ENCODE measurements at places on chromosomes 12 and 14.

GRCh38 chr12:120139958-120140357 lies 23.4 kb upstream of the RAB35 start:
- DNase-seq = no peak

DNA sequence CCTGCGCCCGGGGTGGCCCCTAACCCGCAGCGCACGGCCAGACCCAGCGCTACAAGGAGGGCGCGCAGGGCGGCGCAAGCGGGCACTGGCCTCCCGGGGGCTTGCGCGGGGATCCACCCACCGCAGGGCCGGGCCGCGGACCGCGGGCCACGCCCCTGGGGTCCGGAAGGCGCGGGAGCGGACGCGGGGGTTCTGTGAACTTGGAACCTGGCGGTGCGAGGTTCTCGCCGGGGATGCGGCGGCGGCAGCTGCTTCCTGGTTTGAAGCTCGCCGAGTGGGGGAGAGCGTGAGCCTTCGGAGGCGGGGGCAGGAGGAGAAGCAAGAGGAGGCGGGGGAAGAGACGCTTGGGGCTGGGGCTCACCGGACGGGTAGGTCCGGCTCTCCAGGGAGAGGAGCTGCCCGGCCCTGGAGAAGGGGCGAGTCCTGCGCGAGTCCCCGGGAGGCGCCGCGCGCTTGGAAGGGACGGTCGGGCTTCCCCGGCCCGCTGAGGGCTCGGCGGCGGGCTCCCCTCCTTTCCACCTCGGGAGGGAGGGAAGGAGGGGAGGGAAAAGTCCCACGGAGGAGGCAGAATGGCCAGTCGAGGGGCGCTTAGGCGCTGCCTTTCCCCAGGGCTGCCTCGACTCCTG lies at the start of gene PRKCH:
Gene PRKCH, plus strand, starts transcription at position 195 of the 626 bp plus-strand sequence. CDS start 523 bp downstream, outside the sequence.
- DNase-seq = peak; percentile 74

- DNase-seq = no peak
Observed at GRCh38 chr14:21923820-21924219, 250.2 kb upstream of the OR4E1 start.

DNA sequence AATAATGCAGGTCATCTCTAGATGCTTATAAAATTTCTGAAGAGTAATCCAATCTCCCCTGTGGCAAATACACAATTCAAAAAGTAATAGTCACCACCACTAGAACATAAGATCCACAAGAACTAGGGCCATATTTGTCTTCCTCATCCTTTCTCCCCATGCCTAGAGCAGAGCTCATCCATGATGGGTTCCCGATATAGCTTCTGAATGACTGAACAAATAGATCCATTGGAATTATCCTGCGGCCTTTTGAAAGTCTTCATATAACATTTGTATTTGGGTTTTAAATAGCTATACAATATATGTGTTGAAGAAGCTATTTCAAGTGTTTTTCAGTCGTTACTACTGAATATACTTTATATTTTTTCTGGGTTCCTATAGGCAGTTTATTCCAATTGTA lies 5.7 kb downstream of the DCN start:
- no peak for DNase-seq

GRCh38 chr12:59055204-59055860 lies 135.0 kb upstream of the LRIG3 start:
- no peak for DNase-seq

GRCh38 chr14:66601932-66602578 lies 94.1 kb downstream of the GPHN start:
- no peak for DNase-seq

GRCh38 chr12:3122841-3123678 lies 45.9 kb downstream of the TSPAN9 start:
- DNase-seq = no peak

- no peak for DNase-seq
Observed at GRCh38 chr12:84124211-84124610, 788.4 kb downstream of the SLC6A15 start.

- no peak for DNase-seq
Observed at GRCh38 chr12:105358789-105359188, 28.3 kb downstream of the C12orf75 start.

GRCh38 chr12:26668230-26668629 lies 164.8 kb downstream of the ITPR2 start:
- DNase-seq = no peak

- DNase-seq = no peak
Observed at GRCh38 chr12:14545144-14546124, 22.2 kb downstream of the PLBD1 start.

- no peak for DNase-seq
Observed at GRCh38 chr14:61575551-61576150, 119.7 kb upstream of the HIF1A start.

GRCh38 chr12:106269150-106269771 lies 21.4 kb upstream of the CKAP4 start:
- no peak for DNase-seq

DNA sequence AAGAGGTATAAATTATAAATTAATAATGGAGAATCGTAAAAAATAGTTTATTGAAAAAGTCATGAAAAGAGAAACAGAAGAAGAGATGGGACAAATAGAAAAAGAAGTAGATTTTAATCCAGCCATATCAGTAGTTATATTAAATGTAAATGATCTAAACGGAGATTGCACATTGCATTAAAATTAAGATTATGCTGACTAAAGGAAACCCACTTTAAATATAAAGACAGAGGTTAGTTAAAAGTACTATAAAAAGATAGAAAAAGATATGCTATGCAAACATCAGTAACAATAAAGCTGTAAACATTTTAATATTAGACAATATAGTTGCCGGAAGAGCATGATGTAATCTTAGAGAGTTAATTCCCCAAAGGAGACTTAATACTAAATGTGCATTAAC lies 5.4 kb upstream of the MBIP start:
- no peak for DNase-seq

DNA sequence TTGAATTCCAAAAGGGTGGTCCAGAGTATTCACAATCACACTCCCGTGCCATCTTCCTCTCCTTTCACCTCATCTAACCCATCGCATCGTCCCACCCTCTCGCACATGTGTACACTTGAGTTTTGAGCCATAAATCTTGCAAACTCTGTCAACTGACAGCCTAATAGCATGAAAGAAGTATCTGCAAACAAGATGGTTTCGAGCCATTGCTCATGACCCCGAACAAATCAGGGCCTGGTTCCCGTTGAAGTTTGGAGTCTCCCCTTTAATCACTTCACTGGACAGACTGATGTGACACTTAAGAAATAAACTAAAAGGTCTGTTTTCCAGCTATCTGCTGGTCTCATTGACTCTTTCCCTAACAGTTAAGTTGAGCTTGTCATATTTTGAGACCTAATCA lies 223.6 kb upstream of the SOX5 start:
- DNase-seq = no peak

GRCh38 chr14:37565550-37565949 lies 29.5 kb downstream of the FOXA1 start:
- DNase-seq = no peak

GRCh38 chr14:39173198-39173597 lies 1.9 kb upstream of the PNN start:
- no peak for DNase-seq

GRCh38 chr14:34173916-34174315 lies 223.0 kb upstream of the EGLN3 start:
- DNase-seq = no peak

DNA sequence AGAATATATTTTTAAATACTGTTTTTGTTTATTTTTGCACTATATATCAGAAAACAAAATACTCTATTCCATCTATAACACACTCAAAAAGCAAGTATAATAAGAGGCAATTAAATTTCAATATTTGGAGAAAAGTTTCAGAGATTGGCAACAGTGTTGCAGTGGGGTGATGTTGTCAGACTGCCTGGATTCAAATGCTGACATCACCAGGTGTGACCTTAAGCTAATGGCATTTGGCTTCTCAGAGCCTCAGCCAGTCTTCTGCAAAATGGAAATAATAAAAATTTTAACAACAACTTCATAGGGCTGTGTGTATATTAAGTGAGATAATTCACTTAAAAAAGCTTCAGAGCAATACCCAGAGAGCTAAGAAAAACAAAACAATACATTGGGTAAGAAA lies 74.7 kb downstream of the TMTC1 start:
- no peak for DNase-seq

- no peak for DNase-seq
Observed at GRCh38 chr14:71579331-71579730, 352.9 kb upstream of the RGS6 start.

DNA sequence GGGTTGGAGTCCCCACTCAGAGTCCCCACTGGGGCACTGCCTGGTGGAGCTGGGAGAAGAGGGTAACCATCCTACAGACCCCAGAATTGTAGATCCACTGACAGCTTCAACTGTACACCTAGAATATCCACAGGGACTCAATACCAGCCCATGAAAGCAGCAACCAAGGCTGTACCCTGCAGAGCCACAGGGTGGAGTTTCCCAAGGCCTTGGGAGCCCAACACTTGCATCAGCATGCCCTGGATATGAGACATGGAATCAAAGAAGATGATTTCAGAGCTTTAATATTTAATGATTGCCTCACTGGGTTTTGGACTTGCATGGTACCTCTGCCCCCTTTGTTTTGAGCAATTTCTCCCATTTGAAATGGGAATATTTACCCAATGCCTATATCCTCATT lies 80.4 kb downstream of the RASSF9 start:
- no peak for DNase-seq

GRCh38 chr12:8493084-8493483 lies 20.2 kb upstream of the CLEC4D start:
- no peak for DNase-seq

DNA sequence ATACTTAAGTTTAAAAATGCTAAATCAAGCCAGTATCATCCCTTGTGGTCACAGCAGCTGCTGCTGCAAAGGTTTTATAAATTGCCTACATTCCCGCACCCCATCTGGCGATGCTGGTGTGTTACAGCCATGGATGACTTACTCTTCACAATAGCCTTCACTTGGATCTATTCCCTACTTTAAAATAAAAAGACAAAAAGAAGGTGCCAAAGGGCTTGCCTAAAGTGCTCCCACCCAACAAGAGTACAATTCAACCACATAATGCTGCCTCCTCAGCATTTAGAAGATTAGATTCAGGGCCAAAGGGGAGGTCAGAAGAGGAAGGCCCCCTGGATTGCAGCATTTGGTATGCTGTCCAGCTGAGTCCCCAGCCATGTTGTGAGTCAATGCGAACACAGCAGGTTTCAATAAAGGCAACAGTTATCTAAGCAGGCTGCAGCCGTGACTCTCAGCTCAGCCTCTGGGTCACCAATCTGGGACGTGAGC lies 176.1 kb downstream of the DAD1 start:
- DNase-seq = no peak

- DNase-seq = no peak
Observed at GRCh38 chr12:70031046-70031445, 206.0 kb downstream of the MYRFL start.

DNA sequence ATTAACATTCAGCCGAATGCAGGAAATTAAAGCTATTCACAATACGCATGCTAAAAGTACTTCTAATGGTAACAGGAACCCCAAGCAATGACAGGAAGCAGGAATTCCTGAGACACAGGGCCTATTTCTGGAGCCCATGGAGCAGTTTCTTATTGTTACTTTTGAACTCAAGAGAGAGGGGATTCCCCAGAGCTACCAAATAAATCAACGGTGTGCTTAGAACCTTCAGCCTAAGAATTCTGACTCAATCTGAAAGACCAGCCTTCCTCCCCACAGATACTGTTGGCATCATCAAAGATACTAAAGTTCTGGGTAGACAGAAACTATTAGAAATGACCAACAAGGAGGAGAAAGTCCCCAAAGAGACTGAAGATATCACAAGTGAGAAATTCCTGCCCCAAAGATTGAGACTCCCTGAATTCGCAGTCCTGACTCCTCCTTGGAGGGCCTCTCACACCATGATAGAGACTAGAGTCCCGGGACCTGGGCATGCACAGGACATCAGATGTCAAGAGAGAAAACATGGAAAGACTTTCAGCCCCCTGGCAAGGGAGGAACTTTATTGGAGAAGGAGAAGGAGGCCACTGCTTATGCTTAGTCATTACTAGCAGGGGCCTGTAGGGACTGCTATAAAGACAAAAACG lies 32.7 kb downstream of the RTRAF start:
- DNase-seq = no peak

DNA sequence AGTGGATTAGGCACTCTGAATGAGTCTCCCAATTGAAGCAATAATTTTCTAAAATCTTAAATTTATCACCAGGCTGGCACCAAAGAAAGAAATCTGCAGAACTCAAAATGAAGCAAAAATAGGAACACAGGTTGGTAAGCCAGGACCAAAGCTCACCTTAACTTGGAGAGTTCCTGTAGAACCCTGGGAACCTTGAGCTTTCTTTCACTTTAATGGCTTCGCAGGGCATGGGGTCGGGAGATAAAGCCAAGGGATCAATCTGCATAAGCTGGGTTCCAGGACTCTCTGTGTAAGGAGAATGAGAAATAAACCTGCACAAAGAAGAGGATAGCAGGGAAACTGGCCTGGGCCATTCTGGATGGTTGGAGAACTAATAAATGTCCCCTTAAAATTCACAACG lies 8.3 kb upstream of the VDR start:
- DNase-seq = no peak

DNA sequence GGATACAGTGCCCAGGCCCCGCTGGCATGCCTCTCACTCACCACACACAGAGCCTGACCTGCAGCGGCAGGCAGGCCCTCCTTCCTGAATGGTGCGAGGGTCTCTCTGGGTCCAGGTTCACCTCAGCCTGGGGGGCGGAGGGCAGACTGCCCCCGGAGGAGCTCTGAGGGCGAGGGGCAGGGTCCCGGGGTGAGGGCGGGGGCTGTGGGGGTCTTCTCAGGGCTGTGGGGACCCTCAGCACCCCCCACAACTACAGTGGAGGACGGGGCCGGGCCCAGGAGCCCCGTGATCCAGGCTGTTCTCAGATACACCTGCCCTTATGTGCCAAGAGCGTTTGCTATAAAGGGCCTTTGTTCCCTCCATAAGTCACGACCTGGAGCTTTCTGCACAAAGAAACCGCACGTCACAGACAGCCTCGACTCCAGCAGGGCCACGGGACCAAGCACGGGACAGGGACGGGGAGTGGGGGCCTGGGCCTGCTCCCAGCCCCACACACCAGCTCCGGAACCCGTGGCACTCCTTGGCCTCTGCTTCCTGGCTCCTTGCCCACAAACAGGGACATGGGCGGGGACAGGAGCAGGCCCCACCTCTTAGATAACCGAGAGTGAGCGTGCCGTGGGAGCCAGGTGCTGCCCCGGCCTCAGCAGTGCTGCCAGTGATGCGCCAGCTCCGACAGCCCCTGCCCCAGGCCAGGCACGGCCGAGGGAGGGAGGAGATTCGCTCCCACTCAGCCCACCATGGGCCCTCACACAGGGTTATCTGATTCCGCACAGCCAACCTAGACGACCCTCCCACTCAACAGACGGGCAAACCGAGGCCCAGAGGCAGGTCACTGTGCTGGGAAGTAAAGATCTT lies 101.9 kb downstream of the RFLNA start:
- DNase-seq = no peak

- DNase-seq = no peak
Observed at GRCh38 chr12:65930114-65930828, 106.0 kb downstream of the HMGA2 start.

Data from stimulated activated CD8-positive, alpha-beta memory T cell treated with anti-CD3 and anti-CD28 coated beads, Interleukin-2, amount 100 ng/mL, for 48 hours (primary cell).